ENCODE measurements at places on chromosomes 4 and X.

- DNase-seq, result peak; percentile 17
Observed at GRCh38 chr4:121189326-121190215, 25.4 kb upstream of the TNIP3 start.

- no peak for DNase-seq
Observed at GRCh38 chr4:172751550-172751949, 417.1 kb upstream of the GALNT7 start.

GRCh38 chrX:1392376-1393068 is 609 bp upstream of the SLC25A6 start:
- DNase-seq, result no peak

DNA sequence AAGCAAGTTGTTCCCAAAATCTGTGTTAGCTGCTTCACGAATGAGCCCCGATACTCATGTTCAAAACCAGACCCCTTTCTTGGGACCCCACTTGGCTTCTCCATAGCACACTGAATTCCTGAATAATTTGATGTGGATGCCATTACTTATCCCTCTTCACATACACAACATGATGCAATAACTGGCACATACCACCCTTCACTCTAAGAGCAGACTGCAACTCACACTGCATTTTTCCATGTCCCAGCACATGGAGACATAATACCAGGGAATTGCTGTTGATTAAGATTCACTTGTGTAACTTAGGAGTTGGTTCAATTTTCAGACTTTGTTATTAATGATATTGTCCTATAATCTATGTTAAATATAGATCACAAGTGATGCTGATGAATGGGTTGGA is 213.4 kb downstream of the MAML3 start:
- no peak for DNase-seq

DNA sequence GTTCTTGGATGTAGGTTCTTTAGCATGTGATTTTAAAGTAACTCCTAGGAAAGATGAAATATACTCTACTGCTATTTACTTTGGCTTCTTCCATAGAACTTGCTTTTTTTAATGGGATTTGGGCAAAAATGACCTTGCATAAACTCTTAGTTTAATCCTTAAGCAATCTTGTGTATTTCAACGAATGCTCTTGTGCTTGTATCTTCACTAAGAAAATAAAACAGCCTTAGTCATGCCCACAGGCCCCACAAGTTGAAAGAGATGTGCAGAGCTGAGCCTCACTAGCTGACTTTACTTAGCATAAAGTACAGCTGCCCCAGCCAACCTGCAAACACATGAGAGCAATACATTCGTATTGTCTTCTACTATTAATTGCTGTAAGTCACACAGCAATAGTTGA is 1609.2 kb downstream of the STIM2 start:
- DNase-seq, result no peak

- no peak for DNase-seq
Observed at GRCh38 chr4:94668724-94669123, 89.0 kb upstream of the BMPR1B start.
